ENCODE measurements at places on chromosomes 16 and 17.
A peak's percentile ranks its signal among the peaks of the same experiment; 100 is the strongest.

DNA sequence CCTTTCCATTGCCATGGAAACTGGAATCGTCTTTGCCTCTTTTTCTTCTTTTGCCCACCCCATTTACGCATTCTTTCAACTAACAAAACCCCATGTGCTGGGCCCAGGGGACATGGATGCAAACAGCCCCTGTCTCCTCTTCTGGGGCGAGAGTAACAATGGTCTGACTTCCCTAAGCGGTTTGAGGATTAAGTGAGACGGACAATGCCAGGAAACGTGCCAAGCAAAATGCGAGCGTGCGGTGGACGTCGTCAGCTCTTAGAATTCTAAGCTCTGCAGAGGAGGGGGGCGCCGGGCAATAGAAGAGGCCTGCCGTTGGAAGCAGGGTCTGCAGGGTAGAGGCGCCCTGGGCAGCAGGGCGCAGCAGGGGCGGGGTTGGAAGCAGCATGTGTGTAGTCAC lies 42.4 kb upstream of the JPH3 start:
- DNase-seq, result no peak

DNA sequence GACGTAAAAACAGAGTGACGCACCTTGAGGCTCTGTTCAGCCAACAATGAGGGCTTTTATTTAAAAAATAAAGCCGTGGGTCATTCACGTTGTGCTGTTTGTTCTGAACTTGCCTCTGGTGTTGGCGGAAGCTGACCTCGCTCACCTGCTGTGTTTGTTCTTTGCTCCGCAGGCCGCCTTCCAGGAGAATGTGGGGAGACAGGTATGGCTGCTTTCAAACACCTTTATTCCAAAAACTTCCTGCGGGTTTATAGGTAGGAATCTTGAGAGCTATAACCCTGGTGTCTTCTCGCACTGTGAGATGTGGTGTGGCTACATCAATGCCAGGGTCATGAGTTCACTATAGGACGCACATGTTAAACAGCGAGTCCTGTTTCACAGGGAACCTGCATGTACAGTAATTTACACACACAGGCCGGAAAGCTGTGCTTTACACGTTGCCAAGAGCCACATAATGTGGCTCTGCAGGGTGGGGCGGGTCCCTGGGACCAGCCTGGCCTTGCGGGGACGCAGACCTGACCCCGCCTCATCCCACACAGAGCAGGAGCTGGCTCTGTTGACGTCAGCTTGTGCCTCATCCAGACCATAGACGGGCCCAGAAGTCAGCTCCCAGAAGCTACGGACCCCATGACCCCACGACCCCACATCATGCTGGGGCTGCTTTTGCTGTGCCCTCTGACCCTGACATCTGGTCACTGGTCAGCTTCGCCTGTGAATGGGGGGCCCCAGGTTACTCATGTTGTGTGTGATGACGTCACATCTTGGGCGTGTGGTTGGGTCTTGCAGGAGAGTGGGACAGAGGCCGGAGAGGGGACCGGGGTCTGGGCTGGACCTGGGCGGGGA lies 49.9 kb upstream of the ZNF750 start:
- no peak for DNase-seq

- DNase-seq, result no peak
These were observed 31.9 kb upstream of the COX10 start for GRCh38 chr17:14037453-14037852.

DNA sequence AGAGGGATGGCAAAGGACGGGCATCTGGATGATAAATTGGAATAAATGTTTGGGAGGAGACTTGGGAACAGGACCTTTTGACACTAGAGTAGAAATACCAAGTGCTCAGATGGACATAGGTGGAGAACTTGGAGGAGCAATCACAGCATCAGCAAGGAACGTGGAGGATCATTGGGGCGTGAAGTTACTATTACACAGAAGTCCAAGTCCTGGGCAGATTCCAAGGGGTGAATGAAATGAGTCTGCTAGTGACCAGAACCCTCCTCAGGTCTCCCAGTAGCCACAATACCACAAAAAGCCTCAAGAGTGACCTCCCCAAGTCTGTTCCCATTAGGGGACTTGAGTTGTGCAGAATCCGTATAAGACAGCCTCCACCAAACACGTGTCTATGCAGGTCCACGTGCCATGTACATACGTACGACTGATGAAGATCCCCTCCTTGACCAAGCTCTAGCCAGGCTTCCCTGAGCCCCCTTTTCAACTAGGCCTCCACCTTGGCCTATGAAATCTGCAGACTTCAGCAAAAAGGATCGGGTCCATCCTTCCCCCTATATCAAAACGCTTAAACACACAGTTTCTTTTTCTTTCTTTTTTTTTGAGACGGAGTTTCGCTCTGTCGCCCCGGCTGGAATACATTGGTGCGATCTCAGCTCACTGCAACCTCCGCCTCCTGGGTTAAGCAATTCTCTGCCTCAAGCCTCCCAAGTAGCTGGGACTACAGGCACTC lies 2.2 kb downstream of the C17orf67 start:
- DNase-seq, result no peak

- DNase-seq, result peak; percentile 92
These were observed 23.1 kb upstream of the DHRS13 start for GRCh38 chr17:28925912-28926365.

DNA sequence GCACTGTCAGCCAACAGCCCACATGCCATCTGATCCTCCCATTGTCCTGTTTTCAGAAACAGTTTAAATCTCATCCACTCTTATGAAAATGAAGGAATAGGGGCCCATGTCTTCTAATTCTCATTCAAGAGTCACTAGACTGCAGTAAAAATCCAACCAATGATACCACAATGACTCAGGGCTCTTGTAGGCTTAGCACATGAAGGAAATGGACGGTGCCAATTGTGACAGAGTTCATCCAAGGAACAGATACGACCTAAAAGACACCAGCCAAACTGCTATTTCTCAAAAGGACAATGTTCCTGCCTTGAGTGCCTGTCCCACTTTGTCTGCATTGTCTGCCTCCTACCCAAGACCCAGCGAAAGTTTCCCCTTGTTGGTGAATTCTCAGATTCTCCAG lies 204.8 kb upstream of the COX10 start:
- DNase-seq, result peak; percentile 66

DNA sequence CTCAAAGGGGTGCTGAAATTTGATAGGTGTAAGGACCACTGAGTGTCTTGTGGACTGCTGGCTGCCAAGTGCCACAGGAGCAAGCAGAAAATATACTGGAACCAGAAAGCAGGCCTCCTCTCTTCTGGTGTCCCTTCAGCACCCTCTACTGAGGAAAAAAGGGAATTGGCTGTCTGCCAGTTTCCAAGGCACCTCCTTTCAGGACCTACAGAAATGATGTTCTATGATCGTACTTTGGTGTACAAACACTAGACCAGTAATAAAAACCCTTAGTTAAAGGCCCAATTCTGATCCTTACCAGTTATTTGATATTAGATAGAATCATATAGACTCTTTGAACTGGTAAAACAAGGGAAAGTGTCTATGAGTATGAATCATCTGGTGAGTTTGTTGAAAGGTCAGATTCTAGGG lies 35.8 kb upstream of the BCAS3 start:
- DNase-seq, result peak; percentile 85

DNA sequence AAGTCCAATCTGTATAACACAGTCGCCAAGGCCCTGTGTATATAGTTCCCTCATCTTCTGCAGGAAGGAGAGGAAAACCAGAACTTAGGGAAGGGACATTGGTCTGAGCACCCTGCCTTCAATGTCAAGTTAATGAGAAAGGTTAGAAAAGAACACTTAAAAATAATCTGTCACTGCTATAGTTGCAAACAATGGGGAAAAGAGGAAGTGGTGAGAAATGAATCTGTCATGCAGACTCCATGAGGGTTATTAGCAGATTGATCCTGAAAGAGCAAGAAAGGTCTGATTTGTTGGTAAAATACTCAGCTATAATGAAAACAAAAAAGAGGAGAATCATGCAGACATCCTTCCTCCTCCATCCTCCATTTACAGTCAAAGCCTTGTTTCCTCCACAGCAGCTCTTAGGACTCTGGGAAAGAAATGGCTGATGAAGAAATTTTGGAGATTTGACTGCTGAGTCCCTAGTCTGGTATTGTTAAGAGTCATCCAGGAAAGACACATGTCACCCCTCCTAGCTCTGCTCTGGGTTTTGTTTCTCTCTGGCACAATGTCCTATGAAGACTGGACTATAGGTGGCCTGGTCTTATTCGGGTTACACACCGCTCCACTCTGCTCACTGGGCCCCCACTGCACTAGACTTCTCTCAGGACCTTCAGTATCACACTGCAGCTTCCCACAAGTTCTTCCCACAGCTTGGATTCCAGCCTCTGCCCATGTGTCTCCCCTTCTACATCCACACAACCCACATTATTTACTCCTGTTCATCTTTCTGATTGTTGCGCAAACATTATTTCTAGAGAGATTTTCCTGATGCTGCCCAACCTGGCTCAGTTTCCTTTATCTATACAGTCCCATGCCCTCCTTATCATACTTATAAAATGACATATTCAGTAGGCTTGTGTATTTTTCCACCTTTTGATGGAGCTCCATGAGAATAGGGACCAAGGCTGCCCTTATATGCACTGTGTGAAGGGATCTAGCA lies 56.5 kb upstream of the XYLT1 start:
- DNase-seq, result no peak

DNA sequence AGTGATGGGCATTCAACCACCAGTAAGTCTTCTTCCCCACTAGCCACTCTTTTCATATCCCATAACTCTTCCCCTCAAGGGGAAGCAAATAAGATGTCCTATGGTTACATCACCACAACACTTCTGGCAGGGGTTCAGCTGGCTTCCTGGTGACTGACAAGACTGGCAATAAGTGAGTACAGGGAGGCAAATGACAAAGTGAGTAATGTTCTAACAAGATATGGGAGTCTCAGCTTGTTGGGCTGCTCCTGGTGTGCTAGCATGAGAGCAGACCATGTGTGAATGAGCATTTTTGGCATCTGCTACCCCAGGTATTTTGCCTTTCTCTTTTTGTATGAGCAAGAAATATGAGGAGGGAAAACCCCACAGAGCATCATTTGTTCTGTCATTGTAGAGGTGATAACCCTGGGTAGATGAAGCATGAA lies 9.9 kb downstream of the TMIGD1 start:
- DNase-seq, result no peak

- no peak for DNase-seq
These were observed 449.8 kb downstream of the SHISA9 start for GRCh38 chr16:13351181-13351580.

- DNase-seq, result no peak
These were observed at the start of gene CDRT4 for GRCh38 chr17:15467592-15467991. Gene CDRT4, minus strand, starts transcription at chr17:15467621. Its CDS starts 27,383 bp downstream, at chr17:15440238.

DNA sequence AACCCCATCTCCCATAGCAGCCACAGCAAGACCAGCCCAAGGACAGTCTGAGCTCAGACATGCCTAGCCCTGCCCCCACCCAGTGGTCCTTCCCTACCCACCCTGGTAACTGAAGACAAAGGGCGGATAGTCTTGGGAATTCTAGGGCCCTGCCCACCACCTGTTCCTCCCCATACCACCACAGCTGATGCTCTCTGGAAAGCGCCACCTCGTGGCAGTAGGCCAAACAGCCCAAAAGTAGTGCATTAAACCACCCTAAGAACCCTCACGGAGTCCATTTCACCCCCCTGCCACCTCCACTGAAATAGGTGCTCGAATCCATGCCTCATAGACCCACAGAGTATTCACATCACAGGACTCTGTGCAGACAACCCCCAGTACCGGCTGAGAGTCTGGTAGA lies 1021.4 kb downstream of the CDH8 start:
- DNase-seq, result no peak
